ENCODE measurements at places on chromosomes 4 and X.

DNA sequence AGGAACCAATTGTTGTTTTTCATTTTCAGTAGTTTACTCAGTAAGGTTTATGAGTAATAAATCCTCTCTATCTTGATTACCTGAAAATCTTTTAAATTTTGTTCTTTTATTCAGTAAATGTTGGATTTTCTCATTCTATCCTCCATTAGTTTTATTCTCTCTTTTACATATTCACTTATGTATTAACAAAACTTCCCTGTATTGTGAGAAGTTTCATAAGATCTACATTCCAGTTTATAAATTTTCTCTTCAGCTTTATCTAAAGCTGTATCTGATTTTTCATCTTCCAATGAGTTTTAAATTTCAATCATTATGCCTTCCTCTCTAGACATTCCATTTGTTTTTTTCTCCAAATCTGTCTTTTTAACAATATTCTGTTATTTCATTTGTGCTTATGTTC, 310.2 kb downstream of the UNC5C start:
- DNase-seq, result no peak

GRCh38 chr4:893276-893994, 38.7 kb downstream of the GAK start:
- DNase-seq, result no peak

- DNase-seq, result no peak
Measured at GRCh38 chrX:113699939-113700338, 859.3 kb upstream of the AMOT start.

DNA sequence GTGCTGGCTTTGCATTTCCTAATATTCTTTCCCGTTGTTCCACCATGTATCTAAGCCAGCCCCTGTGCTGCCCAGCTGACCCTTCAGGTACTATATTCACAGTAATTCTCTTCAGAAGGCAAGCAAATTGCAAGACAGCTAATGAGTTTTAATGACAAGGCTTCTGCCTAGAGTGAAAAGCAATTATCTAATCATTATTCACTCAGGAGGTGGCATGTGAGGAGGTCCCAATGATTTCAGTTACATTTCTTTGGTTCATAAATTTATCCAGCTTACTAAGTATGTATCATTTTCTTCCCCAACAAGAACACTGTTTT, 123.0 kb downstream of the RASGEF1B start:
- no peak for DNase-seq

DNA sequence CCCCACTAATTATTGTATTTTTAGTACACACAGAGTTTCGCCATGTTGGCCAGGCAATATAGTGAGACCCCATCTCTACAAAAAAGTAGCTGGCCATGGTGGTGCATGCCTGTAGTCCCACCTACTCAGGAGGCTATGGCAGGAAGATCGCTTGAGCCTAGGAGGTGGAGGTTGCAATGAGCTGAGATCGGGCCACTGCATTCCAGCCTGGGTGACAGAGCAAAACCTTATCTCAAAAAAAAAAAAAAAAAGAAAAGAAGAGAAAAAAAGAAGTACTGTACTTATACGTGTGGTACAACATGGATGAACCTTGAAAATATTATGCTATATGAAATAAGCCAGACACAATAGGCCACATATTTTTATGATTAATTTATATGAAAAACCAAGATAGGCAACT, 9.9 kb upstream of the WDR45 start:
- no peak for DNase-seq
